H7 (cell line): ENCODE measurements at places on chromosomes 2 and 18.

DNA sequence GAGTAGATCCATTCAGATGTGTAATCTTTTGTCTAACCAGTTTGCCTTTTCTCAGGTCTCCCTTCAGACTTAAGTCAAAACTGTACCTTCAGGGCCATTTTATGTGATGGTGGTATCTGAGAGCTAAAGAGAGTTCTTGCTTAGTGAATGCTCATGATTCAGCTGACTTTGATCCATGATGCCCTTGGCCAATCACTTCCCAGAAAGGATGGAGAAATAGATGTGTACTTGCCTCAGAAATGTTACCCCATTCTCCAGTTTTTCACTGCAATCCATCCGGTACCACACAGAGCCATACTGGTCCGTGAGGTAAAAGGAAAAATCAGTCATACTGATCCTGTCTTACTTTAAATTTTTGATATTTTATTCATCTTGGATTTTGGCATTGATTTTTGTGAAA is 234.8 kb upstream of the PIK3C3 start:
- DNase-seq: no peak

GRCh38 chr2:207926133-207926988 is 99.0 kb downstream of the PLEKHM3 start:
- no peak for DNase-seq

DNA sequence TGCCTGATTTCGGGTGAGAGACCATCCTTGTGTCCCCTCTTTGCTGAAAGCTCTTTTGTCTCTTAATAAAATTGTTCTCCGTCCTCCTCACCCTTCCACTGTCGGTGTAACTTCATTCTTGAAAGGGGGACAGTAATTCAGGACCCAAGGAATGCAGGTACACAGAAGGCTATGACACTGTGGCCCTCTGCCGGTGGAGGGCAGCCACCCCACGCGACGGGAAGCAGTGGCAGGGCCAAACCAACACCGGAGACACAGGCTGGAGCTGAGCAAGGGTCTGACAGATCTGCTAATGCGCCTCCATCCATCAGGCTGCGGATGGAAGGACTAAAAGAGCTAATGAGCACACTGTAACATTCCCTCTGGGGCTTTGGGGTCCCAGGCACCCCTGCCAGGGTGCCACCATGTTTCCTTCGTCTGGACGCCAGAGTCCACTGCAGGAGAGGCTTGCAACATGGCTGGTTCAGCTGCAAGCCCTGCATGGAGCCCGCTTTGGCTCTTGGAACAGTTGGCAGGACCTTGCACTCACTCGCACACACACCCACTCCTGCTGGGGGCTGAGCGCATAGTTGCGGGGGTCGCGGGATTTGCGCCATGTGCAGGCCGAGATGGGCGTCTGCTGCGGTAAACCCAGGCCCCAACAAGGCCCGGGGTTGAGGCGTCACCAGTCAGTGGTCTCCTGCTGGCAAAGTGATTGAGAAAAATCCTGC is 544.1 kb upstream of the CDH7 start:
- DNase-seq: peak; percentile 25

DNA sequence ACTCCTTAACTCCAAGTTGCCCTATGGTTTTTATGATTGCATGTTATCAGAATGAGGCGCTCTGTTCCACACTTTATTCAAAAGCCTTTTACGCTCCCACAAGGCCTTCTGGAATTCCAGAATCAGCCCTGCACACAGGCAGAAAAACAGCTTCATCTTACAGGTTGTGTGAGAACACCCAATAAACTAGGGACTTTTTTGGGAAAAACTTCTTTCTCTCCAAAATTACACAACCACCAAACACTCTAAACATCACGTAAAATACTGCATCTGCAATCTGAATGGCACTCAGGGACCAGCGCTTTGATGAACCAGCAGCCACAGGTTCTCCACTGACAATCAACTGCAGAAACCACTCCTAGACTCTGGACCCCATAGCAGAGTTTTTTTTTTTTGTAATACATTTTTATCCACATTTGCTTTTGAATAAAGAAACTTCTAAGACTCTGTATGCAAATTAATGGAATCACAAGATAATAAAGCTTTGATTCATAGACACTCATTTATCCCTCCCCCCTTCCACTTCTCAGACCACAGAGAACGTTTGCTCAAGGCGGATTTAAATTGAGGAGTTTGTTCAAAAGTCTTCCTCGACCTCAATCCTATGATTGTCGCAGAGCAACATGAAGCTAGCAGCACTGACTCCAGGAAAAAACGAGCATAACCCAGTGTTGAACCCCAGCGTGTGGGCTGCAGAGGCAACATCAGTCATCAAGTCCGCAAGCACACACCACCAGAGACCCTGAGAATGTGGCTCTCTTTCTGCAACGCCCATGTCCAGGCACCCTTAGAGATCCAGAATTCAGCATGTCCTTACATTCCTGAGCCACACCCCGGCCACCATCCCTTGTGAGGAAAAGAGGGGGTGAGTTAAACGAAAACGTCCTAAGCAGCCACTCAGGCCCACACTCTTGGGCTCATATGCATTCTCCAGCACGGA is 116.5 kb downstream of the MBP start:
- no peak for DNase-seq

- no peak for DNase-seq
These were observed 67.2 kb upstream of the FRZB start for GRCh38 chr2:182933629-182934028.

DNA sequence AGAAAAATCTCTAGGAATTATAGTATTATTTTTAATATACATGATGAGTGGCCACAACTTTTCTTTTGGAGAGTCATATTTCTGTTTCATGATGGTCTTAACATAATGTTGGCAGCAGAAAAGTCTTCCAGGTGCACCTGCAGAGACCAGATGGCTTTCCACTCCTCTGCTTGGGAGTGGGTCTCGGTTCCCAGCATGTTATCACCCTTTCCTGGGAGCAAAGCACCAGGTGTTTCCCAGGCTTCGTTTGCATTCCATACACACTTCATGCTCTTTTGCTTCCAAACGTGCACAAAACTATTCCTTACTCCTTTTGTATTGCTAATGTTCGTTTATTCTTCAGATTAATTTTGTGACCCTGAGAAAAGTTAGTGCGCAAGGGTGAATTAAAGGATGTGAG is 305.2 kb downstream of the CDH2 start:
- no peak for DNase-seq

- DNase-seq: no peak
These were observed 102.7 kb downstream of the MAP2 start for GRCh38 chr2:209526561-209526960.

- no peak for DNase-seq
These were observed 114.0 kb downstream of the KLHL29 start for GRCh38 chr2:23498943-23499342.

DNA sequence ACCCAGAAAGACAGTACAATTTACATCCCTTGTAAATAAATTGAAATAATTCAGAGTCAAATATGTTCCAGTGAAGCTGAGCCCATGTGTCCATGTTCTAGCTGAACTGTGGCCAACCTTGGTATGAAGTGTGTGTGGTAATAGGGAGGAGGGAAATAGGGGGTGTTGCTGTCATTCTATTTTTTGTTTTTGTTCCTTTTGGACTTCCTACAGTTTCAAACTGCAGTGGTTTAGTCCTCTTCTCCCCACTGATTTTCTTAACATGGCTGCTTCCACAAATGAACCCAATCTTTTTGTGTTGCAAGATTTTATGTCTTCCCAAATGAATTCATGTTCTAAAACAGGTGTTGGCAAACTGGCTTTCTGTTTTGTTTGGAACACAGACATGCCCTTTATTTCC is 156.9 kb downstream of the CCBE1 start:
- no peak for DNase-seq

DNA sequence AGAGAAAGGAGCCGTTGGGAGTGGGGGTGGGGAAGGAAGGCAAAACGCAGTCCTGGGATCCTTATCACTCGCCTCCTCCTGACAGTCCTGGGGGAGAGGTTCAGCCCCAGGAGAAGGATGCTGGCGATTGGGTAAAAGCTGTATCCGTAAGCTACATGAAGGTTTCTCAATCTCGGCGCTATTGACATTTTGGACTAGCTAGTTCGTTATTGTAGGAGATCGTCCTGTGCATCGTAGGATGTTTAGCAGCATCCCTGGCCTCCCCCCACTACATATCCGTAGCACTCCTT is 511 bp upstream of the TP53I3 start:
- no peak for DNase-seq

DNA sequence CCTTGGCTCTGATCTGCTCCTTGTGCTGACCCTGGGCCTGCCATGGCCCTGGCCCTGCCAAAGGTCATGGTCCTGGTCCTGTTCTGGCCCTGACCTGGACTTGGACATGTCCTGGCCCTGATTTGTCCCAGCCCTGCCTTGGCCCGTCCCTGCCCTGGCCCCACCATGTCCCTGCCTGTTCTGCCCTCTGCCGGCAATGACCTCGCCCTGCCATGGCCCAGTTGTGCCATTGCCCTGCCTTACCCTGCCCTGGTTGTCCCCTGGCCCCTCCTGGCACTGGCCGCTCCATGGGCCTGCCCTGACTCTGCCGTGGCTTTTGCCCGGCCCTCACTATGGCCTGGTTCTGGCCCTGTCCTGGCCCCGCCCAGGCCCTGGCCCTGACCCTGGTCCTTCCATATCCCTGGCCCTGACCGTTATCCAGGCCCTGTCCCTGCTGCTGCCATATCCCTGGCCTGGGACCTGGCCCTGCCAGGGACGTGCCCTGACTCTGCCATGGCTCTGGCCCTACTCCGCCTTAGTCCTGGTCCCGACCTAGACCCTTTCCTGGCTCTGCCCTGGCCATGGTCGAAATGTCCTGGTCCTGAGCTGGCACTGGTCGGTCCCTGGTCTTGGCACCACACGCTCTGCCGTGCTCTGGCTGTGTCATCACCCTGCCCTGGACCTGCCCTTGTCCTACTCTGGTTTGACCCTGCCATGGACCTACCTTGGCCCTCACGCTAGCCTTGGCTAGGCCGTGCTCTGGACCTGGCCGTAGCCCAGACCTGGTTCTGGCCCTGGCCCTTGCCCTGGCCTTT is 6.8 kb upstream of the ANKRD62 start:
- DNase-seq: no peak

DNA sequence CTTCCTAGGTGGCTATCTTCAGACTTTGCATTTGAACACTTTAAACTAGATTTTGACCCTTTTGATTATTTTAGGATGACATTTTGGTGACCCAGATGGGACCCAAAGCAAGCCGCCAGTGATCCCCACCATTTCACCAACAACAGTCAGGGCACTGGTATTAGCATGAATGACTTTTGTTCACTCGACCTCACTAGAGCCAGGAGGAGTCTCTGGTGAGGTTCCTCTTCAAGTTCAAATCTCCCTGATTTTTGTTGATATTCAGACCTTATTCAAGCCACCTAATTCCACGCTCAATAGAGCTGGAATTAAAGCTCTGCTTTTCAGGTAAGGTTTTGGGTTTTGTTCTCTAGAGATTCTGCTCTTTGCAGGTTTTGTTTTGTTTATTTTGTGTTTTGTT is 202.3 kb downstream of the MREG start:
- DNase-seq: no peak

GRCh38 chr2:8525582-8526402 is 156.1 kb upstream of the ID2 start:
- peak; percentile 75 for DNase-seq

DNA sequence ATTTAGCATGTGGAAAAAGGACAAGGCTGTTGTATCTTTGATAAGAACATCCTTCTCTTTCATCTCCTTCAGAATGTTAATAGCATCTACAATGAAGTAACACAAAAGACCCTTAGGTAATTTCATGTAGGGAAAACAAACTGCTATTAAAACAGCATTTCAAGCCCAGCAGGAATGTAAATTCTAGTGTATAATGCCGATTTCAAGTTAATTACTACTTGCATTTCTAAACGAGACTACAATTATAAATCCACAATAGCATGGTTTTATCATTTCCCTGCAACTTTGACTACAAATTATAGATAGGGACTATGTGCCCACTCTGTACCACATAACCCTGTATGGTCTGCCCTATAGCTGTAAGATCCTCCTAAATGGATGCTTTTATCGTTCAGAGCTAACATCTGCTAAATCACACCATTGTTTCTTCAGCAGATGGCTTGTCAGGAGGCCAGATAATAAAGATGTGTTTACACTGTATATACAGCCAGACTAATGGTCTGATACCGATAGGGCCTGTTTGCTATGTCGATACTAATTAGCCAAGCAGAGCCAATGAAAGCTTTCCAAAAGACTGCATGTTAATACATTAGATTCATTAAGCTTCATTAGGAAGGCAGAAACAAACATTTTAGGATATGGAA is 51.9 kb downstream of the LRPPRC start:
- DNase-seq: no peak

GRCh38 chr2:180730976-180731375 is 249.4 kb upstream of the UBE2E3 start:
- DNase-seq: no peak

- no peak for DNase-seq
These were observed 6.1 kb upstream of the ATG16L1 start for GRCh38 chr2:233245406-233245805.

DNA sequence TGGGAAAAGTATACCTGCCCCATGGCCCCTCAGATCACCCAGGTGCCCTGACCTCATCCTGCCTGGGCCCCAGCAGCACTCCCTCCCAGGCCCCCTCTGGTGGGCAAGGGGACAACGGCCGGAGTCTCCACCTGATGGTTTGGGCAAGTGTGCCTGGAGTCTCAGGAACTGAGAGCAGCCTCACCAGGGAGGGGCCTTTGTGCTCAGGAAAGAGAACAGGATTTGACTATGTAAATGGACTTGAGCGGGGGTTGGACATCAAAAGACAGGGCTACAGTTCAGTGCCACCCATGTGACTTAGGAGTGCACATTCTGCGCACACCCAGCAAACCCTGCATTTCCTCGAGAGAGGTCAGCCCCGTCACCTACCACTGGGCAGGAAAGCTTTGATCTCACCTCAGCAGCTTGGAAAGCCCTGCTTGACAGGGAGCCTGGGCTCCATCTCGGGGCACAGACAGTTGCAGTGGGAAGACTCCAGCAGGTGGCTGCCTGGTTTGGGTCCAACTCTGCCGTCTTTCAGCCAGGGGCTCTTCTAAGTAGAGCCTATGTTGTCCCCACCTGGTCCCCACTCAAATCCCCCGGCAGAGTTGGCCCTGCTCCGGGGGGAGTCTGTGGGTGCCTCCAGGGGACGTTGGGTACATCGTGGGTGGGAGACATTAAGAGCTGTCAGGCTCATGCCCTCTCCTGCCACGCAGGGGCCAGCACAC is 3.3 kb downstream of the INPP5D start:
- peak; percentile 90 for DNase-seq

- DNase-seq: peak; percentile 30
These were observed 15.1 kb downstream of the TRIB2 start for GRCh38 chr2:12731701-12732280.

DNA sequence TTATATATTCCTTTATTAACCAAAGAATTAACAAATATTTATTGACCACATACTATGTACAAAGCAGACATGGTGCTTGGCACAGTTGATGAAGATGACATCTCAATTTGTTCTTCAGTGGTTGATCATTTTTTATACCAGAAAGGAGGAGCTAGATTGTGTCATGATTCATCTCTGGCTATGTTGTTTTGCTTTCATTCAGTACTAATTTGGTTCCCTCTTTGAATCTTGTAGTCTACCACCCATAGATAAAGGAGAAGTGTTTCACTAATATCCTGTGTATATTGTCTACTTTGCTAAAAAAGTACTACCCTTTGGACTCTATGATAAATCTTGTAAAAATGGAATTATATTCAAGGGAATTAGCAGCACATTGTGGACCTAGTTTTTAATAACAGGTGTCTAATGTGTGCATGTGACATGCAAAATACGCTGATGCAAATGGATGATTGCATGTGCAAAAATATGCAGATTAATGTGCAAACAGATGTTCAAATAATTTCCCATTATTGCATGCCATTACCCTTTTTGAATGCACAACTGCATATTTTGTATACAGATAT is 313.2 kb upstream of the ZEB2 start:
- no peak for DNase-seq
